NCI-H774 (cell line): ENCODE measurements at places on chromosomes 2 and 18.

GRCh38 chr2:85698184-85698879 lies 4.2 kb downstream of the GNLY start:
- DNase-seq, result no peak

DNA sequence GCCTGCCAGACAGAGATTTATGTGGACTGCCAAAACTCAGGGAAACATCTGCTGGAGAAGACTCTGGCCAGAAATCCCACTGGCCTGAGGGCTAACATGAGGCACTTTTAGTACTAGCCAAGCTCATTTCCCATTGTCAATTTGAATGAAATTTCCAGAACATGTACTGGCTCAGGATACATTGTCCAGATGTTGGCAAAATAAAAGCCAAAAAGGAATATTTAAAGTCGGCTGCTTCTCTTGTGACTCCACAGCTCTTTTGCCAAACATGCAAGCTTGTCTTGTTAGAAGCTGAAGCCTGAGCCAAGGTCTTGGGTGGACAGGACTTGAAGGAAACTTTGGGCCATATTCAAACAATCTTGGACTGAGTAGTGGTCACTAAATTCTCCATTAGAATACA lies 215.5 kb downstream of the NCKAP5 start:
- no peak for DNase-seq

DNA sequence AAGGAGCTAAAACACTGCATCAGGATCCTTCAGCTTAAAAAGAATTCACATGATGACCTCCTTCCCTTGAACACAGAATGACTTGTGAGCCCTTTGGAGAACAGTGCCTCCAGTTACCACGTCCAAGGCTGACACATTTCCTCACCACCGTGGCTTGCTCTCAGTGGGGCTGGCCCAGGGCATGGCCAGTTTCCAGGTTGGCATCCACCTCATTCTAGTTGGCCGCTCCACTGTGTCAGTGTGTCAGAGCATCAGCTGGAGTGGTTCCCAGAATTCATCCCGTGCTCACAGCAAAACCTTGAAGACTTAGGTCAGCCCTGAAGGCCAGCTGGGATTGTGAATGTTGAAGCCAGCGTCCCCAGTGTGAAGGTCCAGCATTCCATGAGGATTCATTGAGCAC lies 158.5 kb downstream of the INSIG2 start:
- DNase-seq, result no peak

- DNase-seq, result no peak
Observed at GRCh38 chr2:71327916-71328315, 3.7 kb upstream of the ZNF638 start.

GRCh38 chr2:49426996-49427395 lies 272.7 kb upstream of the FSHR start:
- no peak for DNase-seq

DNA sequence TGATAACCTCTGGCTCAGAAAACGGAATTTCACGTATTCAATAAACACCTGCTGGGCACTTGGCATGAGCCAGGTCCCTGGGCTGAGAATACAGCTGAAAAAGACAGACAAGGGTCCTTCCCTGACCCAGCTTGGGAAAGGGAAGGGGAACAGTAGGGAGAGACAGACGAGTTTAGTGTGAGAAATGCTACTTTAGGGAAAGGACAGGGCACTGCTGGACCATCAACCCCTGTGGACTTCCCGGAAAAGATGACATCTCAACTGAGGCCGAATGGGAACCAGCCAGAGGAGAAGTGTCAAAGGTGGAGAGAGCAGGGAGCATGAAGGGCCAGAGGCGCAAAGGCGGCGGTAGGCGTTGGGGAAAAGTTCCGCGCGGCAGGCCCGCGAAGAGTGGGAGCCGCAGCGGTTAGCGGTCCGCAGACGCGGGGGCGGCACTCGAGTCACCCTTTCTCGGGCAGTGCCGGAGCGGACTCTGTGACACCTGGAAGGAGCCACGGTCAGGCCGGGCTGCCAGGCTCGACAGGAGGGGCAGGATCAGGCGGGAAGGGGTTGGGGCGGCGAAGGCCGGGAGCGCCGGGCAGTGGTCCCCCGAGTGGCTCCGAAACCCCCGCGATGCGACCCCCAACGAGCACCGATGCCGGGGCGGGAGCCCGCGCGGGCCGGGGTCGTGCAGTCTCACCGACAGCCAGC lies 519 bp downstream of the TEX261 start:
- no peak for DNase-seq

- DNase-seq, result no peak
Observed at GRCh38 chr18:45653090-45653489, 37.8 kb downstream of the SLC14A2 start.

GRCh38 chr2:54672590-54673456 lies 50.6 kb upstream of the EML6 start:
- DNase-seq, result no peak

DNA sequence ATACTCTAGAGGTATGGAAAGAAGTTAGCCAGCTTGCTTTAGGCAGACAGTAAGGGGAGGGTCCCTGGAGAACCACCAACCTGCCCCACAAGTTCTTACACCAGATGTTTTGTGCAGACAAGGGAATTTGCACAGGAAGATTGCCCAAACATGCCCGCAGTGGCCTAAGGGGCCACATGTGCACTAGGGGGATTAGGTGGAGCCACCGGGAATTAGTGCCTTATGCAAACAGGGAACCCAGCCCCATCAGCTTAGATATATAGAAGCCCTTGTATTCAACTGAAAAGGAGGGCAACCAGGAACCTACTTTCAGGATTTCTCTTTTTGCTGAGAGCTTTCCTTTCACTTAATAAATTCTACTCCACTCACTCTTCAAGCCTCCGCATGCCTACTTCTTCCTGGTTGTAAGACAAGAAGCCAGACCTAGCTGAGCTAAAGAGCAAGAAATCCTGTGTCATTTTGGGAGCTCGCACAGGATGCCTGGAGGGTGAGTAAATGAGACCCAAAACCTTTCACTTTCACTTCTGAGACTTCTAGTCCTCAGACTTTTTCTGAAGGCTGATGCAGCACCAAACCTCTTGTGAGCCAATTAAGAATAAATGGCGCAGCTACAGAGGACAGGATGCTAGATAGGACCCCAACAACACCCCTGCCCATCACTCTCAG lies 146.3 kb downstream of the GCA start:
- no peak for DNase-seq

GRCh38 chr2:216034065-216034464 lies 20.7 kb upstream of the MREG start:
- no peak for DNase-seq

- no peak for DNase-seq
Observed at GRCh38 chr2:202261531-202261930, 4.0 kb upstream of the NOP58 start.

GRCh38 chr18:27094621-27095020 lies 90.5 kb downstream of the CHST9 start:
- no peak for DNase-seq

DNA sequence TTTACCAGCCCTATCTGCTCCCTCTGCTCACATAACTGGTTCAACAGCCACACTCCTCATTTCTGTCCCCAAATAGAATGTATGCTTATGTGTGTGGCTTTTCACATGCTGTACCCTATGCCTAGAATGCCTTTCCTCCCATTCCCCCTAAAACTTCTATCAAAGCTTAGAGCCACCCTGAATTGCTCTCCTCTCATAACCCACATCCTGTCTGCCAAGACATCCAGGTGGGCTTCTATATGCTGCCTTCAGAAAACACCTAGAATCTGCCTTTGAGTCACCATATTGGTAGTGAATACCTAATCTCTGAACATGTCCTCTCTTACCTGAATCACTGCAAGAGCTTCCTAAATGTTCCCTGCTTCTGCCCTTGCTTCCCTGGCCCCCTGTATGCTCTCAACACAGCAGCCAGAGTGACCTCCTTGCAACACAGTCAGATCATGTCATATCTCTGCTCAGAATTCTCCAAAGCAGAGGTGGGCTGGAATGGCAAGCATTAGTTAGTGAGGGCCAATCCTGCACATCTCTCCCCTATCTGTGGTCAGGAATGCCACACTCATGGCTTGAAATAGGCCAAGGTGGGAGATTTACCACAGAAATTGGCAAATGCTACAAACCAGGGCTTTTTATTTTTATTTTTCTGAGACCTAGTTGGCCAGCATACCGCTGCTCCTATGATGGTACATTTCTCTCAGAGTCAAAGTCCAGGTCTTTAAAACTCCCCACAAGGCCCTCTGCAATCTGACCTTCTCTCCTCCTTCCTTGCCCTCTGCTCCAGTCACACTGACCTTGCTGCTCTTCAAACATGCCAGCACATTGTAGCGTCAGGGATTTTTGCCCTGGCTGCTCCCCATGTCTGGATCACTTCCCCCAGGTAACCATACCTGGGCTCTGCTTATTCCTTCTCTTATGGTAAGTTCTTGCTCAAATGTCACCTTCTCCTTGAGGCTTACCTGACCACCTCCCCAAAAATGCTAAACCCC lies 111.8 kb upstream of the STON1 start:
- no peak for DNase-seq

DNA sequence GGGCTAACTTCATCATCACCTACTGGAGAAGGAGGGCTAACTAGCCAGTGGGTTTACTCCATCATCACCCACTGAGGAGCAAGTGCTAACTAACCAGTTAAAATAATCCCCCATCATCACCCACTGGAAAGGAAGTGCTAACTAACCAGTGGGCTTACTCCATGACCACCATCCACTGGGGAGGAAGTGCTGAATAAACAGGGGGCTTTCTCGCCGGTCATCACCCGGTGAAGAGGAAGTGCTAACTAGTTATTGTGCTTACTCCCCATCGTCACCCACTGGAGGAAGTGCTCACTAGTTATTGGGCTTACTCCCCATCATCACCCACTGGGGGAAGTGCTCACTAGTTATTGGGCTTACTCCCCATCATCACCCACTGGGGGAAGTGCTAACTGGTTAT lies 124.4 kb upstream of the SALL3 start:
- no peak for DNase-seq

- DNase-seq, result no peak
Observed at GRCh38 chr18:68229351-68229750, 485.6 kb downstream of the TMX3 start.

GRCh38 chr2:173136599-173136998 lies 61.0 kb downstream of the MAP3K20 start:
- DNase-seq, result no peak

- no peak for DNase-seq
Observed at GRCh38 chr2:18267501-18267900, 293.0 kb downstream of the RDH14 start.

- no peak for DNase-seq
Observed at GRCh38 chr18:28903306-28903705, 726.4 kb upstream of the CDH2 start.

GRCh38 chr2:60597346-60597745 lies 43.9 kb upstream of the BCL11A start:
- DNase-seq, result no peak

- DNase-seq, result no peak
Observed at GRCh38 chr2:241932899-241933178, 63.3 kb downstream of the RTP5 start.

GRCh38 chr2:101534149-101534611 lies 59.3 kb upstream of the RFX8 start:
- no peak for DNase-seq

DNA sequence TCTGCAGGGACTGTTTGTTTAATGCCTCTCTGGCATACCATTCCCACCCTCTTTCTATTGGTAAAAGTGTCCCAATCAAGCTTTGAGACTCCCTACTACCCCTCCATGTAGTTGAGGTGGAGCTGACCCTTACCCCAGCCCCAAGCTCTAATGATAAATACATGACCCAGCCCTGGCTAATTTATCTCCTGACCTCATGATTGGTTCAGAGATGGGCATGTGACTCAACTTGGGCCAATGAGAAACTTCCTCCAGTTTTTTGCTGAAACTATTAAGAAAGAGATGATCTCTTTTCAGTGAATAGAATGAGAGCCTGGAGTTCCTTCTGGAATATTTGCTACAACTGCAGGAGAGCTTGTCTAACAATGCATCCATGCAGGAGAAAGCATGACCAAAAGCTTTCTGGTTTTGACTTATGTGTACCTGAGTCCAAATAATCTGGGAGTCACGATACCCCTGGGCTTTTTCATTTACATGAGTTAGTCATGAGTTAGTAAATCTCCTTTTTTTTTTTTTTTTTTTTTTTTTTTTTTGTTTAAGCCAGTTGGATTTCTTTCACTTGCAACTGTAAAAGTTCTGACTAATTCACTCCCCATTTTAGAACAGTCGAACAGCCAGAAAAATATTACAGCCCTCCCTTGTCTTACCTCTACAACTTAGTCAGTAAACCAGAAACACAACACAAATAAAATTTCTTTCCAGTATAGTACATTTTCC lies 66.5 kb upstream of the TLK1 start:
- no peak for DNase-seq

DNA sequence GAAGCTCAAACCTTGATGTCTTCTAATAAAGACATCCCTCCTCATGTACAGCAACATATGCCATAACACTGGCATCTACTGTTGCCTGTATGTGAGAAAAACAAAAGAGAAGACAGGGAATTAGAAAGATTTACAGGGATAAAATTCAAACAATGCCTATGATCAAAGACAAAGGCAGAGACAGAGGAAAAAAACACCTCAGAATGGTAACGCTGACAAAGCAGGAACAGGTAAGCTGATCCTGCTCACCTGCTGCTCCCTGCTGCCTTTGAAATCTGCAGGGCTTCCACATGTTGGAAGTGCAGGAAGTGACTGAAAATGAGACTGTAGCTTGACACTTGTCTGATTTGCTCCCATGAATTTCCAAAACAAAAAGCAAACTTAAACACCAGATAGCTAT lies 90.2 kb upstream of the DNAJC10 start:
- peak; percentile 60 for DNase-seq

DNA sequence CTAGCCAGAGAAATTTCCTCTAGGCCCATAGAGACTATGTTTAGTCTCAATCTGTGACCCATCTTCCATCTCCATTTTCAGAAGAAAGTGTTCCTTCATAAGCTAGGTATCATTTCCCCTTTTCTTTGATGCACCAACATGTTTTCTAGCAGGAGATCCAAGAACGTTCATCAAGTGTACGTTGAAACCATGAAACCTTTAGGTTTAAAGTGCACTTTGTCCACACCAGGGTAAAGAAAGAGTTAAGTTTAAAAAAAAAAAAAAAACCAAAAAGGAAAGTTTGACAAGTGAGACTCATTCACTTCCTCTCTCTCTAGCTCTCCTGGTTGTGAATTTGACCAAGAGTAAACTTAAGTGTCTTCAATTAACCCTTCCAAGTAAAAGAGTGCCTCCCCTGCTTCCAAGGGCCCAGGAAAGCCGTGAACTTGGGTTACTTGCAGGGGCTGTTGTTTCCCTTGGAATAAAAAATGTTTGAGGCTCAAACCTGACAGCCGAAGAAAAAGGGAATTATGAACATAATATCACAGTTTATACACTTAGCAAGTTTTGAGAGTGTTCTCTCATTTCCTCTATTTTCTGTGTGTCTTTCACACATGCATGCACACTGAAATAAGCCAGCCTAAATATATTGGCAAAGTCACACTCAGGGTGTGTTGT lies 56.7 kb downstream of the LBH start:
- DNase-seq, result no peak

- no peak for DNase-seq
Observed at GRCh38 chr18:68925268-68925667, 127.4 kb downstream of the CCDC102B start.

GRCh38 chr2:134491022-134491421 lies 227.8 kb downstream of the TMEM163 start:
- DNase-seq, result no peak

DNA sequence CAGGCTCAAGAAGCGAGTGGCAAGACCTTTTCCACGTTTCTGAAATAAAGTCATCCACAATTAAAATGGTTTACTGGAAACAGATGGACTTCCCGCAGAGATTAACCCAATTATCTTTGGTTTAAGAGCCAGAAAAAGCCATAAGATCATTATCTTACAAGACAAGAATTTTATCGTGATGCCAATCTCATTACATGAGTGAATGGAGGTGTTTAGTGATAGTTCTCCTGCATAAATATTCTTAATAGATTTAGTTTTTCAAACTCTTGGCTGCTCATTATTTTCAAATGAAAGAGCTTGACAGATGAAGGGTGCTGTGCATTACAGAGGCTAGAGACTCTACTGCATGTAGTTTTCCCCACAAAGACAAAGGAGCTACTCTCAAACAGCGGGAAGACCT lies 1028.4 kb upstream of the PIK3C3 start:
- DNase-seq, result no peak
